ENCODE measurements at places on chromosomes 12 and 14. TPM values are rescaled to one million over a fixed set of nuclear protein-coding genes. Genes with fewer than 3 reads are reported as not detected.

RFX4 gene
- not detected for total RNA-seq

DNA sequence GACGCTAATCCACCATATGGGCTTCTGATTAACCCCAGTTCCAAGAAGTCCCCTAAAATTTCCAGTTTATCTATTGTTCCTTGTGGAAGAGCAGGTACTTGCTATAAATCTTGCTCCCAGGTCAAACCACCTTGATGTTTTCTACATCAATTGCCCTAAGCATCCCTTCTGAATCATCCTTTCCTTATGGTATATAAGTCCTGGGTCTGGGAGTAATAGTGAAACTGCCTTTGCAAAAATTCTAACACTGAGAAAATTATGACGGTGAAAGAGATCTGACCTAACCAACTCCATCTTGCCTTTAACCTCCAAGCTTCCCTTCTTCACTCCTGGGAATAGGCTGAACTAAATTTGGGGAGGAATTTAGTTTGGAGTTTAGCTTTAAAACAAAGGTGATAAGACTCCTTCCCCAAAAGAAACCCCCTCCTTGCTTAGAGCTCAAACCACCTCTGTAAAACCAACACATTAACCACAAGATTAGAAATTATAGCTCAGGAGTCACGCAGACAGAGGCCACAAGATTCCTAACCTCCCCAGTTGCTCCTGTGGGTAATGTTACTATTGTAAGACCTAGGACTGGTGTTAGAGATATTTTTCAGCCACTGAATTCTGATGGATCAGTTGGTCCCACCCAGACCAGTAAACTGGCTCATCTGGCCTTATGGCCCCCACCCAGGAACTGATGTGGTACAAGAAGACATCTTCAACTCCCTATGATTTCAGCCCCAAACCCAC, 33.8 kb upstream of the DTX1 start:
- no peak for DNase-seq

DNA sequence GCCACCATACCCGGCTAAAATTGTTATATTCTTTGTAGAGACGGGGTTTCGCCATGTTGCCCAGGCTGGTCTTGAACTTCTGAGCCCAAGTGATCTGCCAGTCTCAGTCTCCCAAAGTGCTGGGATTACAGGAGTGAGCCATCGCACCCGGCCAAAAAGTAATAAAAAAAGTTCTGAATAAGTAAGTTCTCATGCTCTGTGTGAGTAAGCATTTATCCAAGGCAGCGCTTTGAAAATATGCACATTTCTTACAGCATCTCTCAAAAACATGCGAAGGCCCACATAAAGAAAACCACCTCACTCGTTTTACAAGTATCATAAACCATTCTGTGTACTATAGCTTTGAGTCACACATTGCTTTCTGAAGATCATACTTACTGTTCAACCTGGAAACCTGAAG, 8.6 kb downstream of the GIT2 start:
- no peak for DNase-seq

CLEC4D gene
- total RNA-seq = not detected
